ENCODE measurements at places on chromosomes 5 and 9. TPM values are rescaled to one million over a fixed set of nuclear protein-coding genes. Genes with fewer than 3 reads are reported as not detected.

FREM1 gene
- polyA plus RNA-seq, result 40.0 TPM

- DNase-seq, result no peak
Measured at GRCh38 chr5:161400583-161400982, 145.9 kb downstream of the GABRB2 start.

DNA sequence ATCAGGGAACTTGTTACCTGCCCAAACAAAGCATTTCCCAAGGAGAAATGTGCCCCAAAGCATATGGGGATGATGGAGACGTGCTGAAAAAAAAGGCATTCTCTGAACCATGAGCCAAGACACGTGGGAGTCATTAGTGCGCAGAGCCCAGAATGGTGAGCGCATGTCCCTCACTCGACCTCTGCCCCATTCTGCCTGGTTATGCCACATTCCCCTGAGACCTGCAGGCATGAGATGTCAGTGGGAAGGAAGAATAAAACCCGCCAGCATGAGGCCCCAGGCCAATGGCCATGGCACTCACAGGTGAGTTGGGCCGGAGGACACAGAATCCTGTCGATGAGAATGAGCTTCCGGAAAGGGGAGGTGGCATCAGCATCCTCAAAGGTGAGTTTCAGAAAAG is 228.9 kb downstream of the CDK5RAP2 start:
- no peak for DNase-seq

IL5 gene
- polyA plus RNA-seq, result 0.86 TPM

PGM5 gene
- polyA plus RNA-seq, result 11.5 TPM

DNA sequence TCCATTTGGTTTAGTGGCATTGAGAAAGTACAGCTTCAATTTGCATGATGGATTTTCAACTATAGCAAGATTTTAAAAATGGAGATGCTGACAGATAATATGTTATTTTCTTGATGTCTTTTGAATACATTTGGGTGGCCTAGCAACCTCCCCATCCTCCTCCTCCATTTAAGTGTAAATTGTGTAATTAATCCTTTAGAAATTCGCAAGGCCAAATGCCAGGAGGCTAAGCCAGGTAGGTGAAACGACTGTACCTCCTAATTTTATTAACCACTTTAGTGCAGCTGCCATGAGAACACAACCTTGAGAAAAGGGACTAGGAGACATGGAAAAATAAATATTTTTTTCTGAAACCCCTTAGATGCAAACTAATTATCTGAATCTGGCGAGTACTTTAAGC is 248.8 kb downstream of the MRPS30 start:
- DNase-seq, result no peak

DNA sequence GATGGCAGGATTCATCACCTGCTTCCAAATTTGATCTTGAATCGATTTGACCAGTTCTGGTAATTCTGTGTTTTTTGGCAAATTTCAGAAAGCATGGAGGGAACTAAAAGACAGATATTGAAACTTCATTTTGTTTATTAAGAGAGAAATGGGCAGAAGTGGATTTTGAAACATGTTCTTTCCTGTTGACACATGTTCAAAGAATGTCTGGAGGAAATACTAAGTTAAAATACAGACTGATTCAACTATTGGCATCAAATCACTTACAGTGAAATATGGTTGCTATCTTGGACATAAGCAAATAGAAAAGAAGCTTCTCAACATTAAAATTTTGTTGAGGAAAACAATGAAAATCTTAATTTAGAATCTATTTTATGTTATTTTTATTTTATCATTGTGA is 19.3 kb upstream of the GZMK start:
- DNase-seq, result no peak

SLC2A8 gene
- 27.9 TPM for polyA plus RNA-seq

- no peak for DNase-seq
Measured at GRCh38 chr5:135543485-135544304, 7.9 kb upstream of the NEUROG1 start.

DNA sequence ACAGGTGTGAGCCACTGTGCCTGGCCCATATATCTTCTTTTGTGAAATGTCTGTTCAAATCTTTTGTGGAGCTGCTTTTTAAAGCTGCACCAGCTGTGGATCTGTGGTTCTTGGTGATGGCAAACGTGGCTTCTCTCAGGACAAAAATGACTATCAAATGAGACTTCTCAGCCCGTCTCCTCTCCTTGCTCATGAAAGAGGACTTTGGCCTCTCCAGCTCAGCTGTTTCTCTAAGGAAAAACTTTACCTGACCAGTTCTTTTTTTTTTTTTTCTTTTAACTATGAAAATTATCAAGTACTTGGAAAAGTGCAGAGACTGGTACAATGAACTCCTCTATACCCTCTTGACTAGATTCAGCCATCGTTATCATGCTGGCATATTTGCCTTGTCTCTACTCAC is 44.8 kb downstream of the RALGPS1 start:
- DNase-seq, result no peak

- peak; percentile 87 for DNase-seq
Measured at GRCh38 chr9:127122176-127123063, at the start of gene ANGPTL2. Gene ANGPTL2, minus strand, starts transcription at chr9:127122635. Its CDS starts 13,904 bp downstream, at chr9:127108731.

ARAP3 gene
- polyA plus RNA-seq, result 11.6 TPM

GRCh38 chr9:23779220-23779619 is 46.8 kb downstream of the ELAVL2 start:
- no peak for DNase-seq

DNA sequence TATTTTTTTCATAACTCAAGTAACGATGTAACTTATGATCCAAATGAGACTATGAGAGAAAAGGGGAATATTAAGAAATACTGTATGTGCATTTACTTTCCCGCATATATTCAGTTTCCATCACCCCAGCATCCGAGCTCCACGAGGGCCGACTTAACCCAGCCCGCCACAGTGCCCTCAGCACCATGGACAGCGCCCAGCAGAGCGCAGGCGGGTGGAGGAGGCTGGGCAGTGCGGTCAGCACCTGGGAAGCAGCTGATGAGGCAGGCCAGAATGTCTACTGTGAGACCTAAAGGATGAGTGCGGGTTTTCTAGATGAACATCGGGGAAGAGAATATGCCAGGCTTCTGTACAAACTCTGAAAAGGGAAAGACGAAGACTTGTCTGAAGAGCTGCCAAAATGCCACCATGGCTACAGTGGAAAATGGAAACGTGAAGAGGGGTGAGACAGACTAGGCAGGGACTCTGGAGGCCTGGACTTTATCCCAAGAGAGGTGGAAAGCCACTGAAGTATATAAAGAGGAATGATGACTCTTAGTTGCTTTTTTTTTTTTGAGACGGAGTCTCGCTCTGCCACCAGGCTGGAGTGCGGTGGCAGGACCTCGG is 34.5 kb upstream of the MED27 start:
- peak; percentile 81 for DNase-seq

SLC35D2 gene
- 8.4 TPM for polyA plus RNA-seq

TSSK1B gene
- polyA plus RNA-seq, result not detected

CMYA5 gene
- polyA plus RNA-seq, result 4.3 TPM

ASS1 gene
- polyA plus RNA-seq, result 40.2 TPM

- no peak for DNase-seq
Measured at GRCh38 chr5:87524217-87524616, 111.5 kb upstream of the CCNH start.

- no peak for DNase-seq
Measured at GRCh38 chr9:7216004-7216841, 458.4 kb downstream of the KDM4C start.

GRCh38 chr5:133962131-133962530 is 6.3 kb downstream of the C5orf15 start:
- DNase-seq, result no peak
